C1 segment of cervical spinal cord (tissue), 14 donors: ENCODE measurements at places on chromosomes 7 and 10.

- no peak for DNase-seq
Observed at GRCh38 chr10:124602646-124603365, 141.2 kb downstream of the LHPP start.

DNA sequence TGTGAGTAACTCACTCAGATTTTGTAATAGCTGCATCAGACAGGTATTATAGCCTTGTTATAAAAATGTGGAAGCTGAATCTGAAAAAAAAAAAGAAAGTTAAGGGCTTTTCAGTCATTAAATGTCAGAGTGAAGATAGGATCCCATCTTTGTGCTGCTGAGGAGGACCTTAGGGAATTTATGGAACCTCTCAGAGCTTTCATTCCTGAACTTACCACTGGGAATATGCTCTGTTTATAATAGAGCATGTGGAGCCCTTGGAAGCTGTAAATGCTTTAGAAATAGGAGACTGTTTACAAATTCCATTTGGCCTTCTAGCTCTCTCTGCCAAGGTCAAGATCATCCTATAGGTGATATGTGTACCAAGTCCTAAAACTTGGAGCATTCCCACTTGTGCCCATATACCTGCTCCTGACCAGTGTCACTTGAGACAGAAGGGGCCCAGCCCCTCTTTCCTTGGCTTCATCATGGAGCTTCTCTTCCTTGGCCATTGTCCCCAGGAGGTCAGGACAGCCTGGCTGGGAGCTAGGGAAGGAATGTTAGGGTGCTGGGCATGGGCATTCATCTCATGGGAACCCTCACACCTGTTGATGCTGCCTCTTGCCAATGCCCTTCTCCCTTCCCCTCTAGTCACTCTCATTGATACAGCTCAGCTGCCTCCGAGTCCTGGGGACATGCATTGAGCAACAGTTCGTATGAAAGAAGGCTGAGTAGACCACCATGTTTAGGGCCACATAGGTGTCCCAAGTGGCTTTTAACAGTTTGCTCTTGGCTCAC, 105.3 kb downstream of the LRRC18 start:
- no peak for DNase-seq

GRCh38 chr7:31123321-31123720, 71.2 kb downstream of the ADCYAP1R1 start:
- no peak for DNase-seq

GRCh38 chr10:105010411-105011121, 369.5 kb downstream of the SORCS3 start:
- no peak for DNase-seq

DNA sequence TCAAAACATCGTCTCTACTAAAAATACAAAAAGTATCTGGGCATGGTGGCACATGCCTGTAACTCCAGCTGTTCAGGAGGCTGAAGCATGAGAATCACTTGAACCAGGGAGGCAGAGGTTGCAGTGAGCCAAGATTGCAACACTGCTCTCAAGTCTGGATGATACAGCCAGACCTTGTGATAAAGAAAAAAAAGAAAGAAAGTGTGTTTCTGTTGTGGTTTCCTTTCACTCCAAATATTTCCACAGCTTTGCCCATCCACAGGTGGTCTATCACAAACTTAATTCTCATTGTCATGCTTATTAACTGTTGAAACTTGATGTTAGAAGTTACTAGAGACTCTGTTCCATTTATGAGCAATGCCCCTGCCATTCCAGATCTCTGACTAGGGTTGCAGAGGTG, 316.0 kb upstream of the SEMA3C start:
- no peak for DNase-seq

- DNase-seq = no peak
Observed at GRCh38 chr7:123548406-123548805, 9.2 kb downstream of the NDUFA5 start.

DNA sequence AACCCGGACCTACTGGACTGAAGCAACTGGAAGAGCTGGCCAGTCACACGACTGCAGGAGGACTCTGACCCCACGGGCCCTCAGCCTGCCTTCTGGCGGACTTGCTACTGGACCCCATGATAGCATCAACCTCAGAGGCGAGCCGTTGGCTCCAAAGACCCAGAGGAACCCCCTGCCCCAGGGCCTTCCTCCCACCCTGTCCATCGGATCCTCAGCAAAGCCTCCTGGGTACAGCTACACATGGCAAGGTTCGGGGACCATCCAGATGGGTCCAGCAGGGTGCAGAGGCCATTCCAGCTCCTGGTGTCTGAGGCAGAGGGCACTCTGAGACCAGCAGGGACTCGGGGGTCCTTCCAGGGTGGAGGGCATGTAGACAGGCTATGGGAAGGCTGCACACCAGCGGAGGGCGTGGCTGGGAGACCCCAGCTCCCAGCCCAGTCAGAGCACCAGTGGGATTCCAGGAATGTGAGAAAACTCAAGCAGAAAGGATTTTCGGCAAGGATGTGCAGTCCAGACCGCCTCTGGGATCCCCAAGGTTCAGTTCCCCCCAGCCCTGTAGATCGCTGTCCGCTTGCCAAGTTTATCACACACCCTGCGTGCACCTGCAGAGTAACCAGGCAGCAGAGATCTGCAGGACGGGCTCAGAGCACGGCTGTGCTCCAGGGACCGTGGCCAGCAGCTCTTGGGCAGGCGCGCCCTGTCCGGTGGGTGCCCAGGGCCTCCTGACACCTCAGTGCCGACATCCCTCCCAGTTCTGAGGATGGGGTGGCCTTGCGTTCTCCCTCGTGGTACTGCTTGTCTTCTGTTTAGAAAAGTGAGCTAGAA, 89.8 kb upstream of the PPP2R2D start:
- no peak for DNase-seq

DNA sequence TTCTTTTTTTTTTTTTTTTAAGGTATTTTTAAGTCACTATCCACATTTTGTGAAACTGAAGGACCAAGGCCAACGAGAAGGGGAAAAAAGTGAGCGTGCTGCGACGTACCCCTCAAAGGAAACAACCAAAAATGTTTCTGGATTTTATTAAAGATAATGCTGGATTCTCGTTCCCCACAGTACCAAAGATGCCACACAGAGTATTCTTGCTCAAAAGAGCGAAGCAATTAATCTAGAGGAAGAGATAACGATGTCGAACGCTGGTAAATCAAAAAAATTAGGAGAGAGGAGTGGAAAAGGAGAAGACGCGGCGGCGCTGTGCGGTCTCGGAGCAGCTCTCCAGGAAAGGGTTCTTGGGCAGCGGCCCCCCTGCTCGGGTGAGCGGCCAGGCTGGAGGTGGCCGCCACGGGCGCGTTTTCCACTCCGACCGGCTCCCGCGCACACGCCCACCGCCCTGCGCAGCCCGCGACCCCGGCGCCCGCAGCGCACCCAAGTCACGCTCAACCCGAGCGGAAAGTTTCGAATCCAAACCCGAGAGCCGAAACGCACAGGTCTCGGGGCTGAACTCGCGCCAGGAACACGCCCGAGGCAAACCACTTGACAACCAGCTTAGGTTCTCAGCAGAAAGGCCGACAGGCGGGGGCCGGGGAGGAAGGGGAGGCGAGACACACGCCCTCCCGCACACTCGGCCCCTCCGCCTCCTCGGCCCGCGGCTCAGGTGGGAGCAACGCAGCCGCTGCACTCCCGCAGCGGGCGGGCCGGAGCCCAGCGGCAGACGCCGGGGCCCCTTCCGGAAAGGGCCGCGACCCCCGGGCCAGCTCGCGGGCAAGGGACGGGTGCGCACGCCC, 989 bp downstream of the SRPK2 start:
- peak; percentile 31 for DNase-seq

DNA sequence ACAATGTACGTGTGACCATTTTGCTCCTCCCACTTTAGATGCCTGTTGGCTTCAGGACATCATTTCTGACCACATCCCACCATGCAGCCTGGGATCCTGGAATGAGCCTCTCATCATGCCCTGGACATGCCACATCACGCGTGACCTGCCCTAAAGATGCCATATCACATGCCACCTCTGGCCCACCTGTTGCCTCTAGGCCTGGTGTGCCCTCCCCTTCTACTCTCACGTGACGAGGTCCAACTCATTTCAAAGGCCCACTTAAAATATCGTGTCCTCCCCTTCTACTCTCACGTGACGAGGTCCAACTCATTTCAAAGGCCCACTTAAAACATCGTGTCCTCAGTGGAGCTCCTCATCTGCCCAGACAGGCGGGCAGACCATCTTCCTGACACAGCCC, 254.9 kb downstream of the TEX36 start:
- no peak for DNase-seq

GRCh38 chr10:35259769-35260397, 76.4 kb upstream of the CCNY start:
- DNase-seq = no peak

DNA sequence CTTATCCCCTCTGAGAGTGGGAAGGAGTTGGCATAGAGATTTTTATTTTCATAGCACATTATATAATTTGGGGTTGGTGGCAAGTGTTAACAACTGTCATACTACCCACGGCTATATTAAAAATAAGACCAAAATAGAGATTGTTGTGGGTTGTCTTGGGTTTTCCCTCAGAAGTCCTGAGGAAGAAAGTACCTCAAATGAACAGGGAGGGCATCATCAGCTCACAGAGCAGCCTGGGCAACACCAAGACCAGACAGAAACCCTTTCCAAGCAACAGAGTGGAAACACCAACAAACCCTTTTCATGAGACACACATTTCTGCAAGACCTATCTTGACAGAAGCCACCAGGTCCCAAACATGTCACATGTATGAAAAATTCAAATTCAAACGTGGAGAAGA, 121.2 kb downstream of the GLI3 start:
- DNase-seq = no peak

GRCh38 chr7:22759721-22760120, 32.7 kb downstream of the IL6 start:
- no peak for DNase-seq

- DNase-seq = no peak
Observed at GRCh38 chr7:132966754-132967469, 115.0 kb downstream of the CHCHD3 start.

GRCh38 chr10:8037941-8038894, 16.3 kb upstream of the GATA3 start:
- no peak for DNase-seq

GRCh38 chr10:95821720-95822119, 65.8 kb downstream of the ENTPD1 start:
- DNase-seq = no peak

DNA sequence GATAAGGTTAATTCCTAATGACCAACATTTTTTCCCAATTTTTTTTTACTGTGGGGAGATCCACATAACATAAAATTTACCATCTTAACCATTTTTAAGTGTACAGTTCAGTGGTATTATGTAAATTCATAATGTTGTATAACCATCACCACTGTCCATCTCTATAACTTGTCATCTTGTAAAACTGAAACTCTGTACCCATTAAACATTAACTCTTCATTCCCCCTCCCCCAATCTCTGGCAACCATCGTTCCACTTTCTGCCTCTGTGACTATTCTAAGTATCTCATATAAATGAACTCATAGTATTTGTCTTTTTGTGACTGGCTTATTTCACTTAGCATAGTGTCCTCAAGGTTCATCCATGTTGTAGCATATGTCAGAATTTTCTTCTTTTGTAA, 46.0 kb upstream of the HPS1 start:
- DNase-seq = no peak

DNA sequence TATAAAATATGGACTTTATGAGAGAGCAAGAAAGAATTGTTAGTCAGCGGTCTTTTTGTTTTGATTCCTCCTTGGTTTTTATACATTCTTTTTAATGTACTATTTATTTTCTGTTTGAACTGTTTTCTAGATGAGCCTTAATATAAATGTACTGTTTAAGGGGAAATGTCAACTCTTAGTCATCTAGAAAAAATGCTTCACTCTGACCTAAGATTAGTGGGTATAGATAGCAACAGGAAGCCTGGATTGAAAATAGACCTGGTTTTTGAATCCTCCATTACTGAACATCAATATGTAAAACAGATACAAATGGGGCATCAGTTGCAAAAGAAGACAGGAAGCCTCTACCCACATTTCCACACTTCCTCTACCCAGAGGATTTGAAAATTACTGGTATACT, 87.8 kb downstream of the CHRM2 start:
- no peak for DNase-seq

DNA sequence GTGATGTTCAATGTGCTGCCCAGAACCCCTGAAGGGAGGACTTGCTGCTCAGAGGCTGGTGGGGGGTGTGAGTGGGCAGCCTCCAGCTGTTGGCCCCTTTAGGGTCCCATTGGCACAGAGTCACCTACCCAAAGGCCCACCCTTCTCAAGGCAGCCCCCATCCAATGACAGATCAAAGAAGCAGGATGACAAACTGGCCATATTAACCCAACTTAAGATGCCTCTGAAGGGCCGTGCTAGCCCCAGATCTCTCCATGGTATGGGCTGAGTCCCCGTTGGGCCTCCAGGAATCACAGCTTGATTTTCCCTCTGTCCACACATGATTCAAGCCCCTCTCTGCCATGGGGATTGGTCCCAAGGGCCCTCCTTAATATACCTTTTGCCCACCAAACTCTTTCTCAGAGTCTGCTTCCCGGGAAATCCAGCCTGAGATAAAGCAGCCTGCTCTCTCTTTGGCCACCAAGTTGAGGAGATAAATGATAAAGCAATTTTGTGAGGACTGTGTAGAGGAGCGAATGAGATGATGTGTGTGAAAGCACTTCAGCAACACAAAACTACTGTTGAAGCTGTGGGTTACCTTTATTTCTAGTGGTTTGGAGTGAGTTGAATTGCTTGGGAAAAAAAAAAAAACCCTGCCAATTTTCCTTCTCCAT, 38.2 kb upstream of the C10orf71 start:
- DNase-seq = no peak

GRCh38 chr7:38283809-38284208, 10.4 kb upstream of the TARP start:
- no peak for DNase-seq

DNA sequence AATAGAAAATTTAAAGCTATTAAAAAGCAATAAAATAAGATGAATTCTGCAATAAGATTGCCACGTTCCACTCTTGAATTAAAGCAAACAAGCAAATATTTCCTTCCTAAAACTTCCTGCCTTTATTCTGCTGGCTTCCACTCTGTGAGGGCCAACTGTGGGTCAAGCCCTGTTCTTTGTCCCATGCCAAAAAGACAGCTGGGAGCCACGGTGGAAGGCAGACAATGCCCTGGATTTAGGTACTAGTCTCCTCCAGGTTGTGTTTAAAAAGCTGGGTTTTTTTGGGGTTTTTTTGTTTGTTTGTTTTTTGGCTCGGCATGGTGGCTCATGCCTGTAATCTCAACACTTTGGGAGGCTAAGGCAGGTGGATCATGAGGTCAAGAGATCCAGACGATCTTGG, 39.1 kb downstream of the LRRTM3 start:
- no peak for DNase-seq

DNA sequence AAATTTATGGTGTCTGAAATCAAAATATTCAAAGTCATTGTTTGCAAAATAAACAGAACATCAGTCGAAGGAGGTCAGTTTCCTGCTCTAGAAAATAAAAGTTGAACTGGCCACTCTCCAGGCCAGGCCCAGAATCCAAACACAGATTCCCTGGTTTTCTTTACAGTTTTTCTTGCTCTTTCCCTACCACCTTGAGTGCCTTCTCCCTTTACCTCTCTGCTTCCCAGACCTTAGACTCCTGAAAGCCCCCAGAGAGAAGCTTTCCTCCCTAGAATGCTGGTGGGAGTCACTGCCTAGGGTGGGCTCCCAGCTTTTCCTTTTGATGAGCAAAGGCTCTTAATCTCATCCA, 6.1 kb downstream of the DNTT start:
- no peak for DNase-seq
